ENCODE measurements at places on chromosomes 4 and X.

DNA sequence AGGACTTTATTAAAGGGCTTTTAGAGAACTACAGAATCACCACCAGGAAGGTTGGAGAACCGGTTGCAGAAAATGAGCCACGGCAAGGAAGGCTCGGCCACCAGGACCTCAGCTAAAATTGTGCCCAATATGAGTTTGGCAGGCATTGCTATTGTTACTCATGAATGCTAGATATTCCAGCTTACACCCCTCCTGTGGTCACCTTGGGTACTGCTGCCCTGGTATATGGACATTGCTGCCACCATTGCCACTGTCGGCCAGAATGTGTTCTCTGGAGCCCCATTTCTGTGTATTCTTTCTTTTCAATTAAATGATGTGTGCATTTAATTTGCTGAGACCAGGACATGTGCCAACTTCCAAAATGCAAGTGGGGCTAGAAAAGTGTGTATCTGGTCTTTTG is 626.7 kb upstream of the BOD1L1 start:
- peak; percentile 24 for DNase-seq

DNA sequence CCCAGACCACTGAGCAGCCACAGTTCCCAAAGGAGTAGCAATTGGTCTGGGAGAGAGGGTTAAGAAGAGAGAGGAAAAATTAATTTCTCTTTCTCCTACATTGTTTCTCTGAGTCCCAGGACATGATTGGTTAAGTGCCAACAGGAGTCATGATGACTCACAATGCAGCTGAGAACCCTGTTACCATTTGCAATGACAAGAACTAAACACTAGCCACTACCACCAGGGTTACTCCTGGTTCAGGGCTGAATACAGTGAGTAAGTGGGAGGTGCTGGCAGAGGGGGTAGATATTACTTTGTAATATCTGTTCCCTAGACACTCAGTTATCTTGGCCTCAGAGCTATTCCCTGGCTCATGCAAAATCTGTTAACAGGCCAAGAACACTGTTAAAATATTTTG is 18.0 kb downstream of the ETDC start:
- no peak for DNase-seq

GRCh38 chr4:67934628-67935027 is 28.7 kb downstream of the TMPRSS11A start:
- DNase-seq = no peak

- DNase-seq = no peak
Measured at GRCh38 chr4:175330236-175330635, 412.1 kb downstream of the ADAM29 start.

DNA sequence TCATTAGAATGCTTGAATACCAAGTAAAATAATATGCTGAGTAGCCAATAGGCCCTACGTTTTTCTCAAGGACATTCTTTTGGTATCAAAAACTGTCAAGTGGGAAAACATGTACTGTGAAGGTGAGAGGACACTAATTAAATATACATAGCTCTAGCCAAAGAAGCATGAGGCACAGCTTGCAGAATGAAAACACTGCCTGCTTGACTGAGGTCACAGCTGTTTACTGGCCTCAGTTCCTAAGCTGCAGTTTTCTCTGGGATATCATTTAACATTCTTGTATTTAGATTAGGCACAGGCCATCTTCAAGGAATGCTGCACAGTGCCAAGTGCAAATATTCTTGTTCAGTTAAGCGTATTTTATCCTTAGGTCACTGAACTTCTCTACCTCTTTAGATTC is 78.6 kb downstream of the NAP1L3 start:
- DNase-seq = no peak

Measured in stimulated activated CD4-positive, alpha-beta T cell treated with anti-CD3 and anti-CD28 coated beads, Interleukin-15, amount 100 ng/mL, for 24 hours (primary cell).